ENCODE measurements at places on chromosomes 16 and 17. TPM values are rescaled to one million over a fixed set of nuclear protein-coding genes. Genes with fewer than 3 reads are reported as not detected.

FBXO39 gene
- total RNA-seq = not detected

MRM1 gene
- 15.2 TPM for total RNA-seq

RGS9 gene
- 7.4 TPM for total RNA-seq

COPZ2 gene
- 11.4 TPM for total RNA-seq

RNF43 gene
- total RNA-seq = 0.18 TPM
